ENCODE measurements at places on chromosomes 1 and 21.

DNA sequence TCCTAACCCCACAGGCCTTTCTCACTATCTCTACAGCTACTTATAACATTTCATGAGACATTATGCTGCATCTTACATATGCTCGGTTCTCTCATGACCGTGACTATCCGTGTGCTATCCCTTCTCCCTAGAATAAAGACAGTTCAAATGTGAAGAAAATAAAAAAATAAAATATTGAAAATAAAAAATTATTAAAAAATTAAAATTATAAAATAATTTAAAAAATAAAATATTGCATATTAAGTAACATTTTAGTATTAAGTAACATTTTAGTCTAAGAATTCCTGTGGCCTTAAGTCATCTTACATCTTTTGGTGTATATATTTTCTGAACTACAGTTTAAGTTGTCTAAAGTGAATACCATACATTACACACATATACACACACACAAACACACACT lies 415.5 kb downstream of the DPYD start:
- DNase-seq: no peak

DNA sequence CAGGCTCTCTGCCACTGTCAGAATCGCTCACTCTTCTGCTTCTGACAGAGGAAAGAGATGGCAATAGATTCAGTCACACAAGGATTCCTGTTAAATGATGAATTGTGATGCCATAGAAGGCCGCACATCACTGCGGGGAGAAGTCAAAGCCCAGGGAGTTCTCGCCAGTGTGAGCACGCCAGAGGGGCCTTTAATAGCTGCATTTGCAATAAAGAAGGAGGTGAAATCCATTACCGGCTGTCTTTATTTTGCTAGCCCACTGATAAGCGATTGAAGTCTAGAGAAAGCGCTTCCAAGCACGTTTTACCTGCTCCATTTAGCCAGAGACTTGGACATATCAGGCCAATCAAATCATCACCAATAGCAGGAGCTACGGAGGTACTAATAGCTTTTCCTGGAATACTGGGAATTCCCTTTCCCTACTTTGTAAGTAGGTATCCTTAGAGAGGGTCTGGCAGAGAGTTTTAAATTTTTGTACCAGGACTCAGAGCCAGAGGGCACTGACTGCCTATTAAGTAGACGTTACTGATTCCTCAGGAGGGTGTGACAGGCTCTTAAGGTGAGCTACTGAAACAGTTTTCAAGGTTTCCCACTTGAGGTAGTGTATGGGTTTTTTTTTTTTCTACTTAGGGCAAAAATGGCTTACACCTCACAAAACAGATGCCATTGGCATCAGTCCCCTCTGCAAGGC lies 10.2 kb upstream of the TARBP1 start:
- DNase-seq: no peak

DNA sequence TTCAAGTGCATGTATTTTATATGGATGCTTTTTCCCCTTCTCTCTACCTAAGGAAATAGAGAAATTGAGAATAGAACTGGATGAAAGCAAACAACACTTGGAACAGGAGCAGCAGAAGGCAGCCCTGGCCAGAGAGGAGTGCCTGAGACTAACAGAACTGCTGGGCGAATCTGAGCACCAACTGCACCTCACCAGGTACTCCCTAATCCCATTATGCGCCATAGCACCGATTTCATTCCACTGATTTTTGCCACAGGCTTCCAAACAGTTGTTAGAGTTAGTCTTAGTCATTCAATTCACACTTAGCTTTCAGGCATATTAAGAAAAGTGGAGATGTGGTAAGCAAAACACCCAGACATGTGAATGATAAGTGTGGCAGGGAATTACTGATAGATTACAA lies 122.8 kb downstream of the SDCCAG8 start:
- DNase-seq: no peak

GRCh38 chr1:230752407-230752806 lies 5.2 kb downstream of the CAPN9 start:
- no peak for DNase-seq

- no peak for DNase-seq
Observed at GRCh38 chr1:25579292-25580252, 36.2 kb downstream of the LDLRAP1 start.

- no peak for DNase-seq
Observed at GRCh38 chr1:41913014-41913413, 5.7 kb downstream of the HIVEP3 start.

- no peak for DNase-seq
Observed at GRCh38 chr1:75811211-75811981, 14.7 kb downstream of the MSH4 start.
